ENCODE measurements at places on chromosomes 2 and 18.

GRCh38 chr2:158181171-158181570 lies 79.5 kb downstream of the UPP2 start:
- H3K4me1 ChIP-seq: peaks cover 2% of the 10 kb centered on the region
- DNase-seq: no peak
- H3K27ac ChIP-seq: no peak overlapping the region
- H3K4me3 ChIP-seq: no peak overlapping the region
- H3K36me3 ChIP-seq: no peaks in the 10 kb centered on the region
- H3K27me3 ChIP-seq: no peaks in the 10 kb centered on the region

DNA sequence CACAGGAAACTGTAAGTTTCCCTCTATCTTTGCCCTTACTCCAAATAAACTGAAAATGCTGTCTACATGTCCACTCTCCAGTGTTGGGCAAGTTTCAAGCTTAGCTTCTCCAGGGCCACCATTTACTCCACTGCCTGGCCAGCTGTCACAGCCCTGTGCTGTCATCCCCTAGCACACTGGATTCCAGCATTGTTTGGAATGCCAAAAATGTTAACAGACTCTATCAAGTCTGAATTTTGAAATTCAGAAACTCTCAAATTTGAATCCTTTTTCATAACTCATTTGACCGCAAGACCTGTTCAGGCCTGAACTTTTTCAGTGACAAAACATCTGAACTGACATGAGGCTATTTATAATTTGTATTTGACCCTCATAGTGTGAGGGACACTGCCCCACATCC lies 5.2 kb upstream of the ARHGAP28 start:
- no peak overlapping the region for H3K27ac ChIP-seq
- no peak for DNase-seq
- no peak overlapping the region for H3K4me3 ChIP-seq

- no peaks in the 10 kb centered on the region for H3K4me1 ChIP-seq
- H3K27me3 ChIP-seq: no peaks in the 10 kb centered on the region
- H3K4me3 ChIP-seq: no peak overlapping the region
- DNase-seq: no peak
- H3K27ac ChIP-seq: no peak overlapping the region
- no peaks in the 10 kb centered on the region for H3K36me3 ChIP-seq
These were observed 240.8 kb upstream of the RGPD4 start for GRCh38 chr2:107585851-107586250.

DNA sequence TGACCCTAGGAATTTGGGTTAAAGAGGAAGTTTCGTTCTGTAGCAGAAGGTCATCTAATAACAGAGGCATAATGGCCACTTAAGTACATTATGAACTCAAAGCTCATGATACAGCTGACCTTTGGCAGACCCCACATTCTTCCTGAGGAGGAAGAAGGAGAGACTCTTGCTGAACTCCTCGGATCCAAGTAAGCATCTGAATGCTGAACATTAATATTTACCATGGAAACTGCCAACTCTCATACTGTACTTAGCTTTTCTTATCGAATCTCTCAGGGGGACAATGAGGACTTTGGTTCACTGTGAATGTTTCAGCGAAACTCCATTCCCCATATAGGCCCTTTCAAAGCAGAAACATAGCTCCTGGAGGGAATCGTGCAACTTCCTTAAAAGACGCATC lies 781.4 kb upstream of the GYPC start:
- no peaks in the 10 kb centered on the region for H3K27me3 ChIP-seq
- no peak for DNase-seq
- H3K4me1 ChIP-seq: no peaks in the 10 kb centered on the region

GRCh38 chr2:141899740-141900139 lies 231.1 kb downstream of the LRP1B start:
- no peaks in the 10 kb centered on the region for H3K27me3 ChIP-seq
- DNase-seq: no peak
- no peak overlapping the region for H3K27ac ChIP-seq
- H3K4me1 ChIP-seq: no peaks in the 10 kb centered on the region

DNA sequence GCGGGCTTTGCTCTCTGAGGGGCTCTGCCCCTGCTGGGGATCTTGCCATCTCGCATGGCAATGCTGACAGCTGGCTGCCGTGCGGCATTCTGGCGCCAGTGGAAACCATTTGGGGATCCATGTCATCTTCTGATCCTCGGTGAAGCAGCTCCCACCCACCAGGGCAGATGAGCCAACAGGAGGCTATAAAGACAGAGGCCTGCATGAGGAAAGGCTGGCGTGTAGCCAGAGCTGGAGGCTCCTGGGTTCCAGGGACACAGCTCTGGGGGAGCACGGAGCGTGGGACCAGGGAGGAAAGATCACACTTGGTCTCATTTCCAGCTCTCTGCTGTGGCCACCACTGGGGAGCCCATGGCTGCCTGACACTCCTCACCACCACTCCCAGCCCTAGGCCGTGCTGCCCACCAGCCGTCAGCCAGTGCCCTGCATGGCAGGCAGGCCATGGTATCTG lies 145.8 kb downstream of the ZFP36L2 start:
- peaks cover 78% of the 10 kb centered on the region for H3K4me1 ChIP-seq
- H3K27ac ChIP-seq: no peak overlapping the region
- DNase-seq: no peak
- no peaks in the 10 kb centered on the region for H3K27me3 ChIP-seq
- H3K4me3 ChIP-seq: no peak overlapping the region

DNA sequence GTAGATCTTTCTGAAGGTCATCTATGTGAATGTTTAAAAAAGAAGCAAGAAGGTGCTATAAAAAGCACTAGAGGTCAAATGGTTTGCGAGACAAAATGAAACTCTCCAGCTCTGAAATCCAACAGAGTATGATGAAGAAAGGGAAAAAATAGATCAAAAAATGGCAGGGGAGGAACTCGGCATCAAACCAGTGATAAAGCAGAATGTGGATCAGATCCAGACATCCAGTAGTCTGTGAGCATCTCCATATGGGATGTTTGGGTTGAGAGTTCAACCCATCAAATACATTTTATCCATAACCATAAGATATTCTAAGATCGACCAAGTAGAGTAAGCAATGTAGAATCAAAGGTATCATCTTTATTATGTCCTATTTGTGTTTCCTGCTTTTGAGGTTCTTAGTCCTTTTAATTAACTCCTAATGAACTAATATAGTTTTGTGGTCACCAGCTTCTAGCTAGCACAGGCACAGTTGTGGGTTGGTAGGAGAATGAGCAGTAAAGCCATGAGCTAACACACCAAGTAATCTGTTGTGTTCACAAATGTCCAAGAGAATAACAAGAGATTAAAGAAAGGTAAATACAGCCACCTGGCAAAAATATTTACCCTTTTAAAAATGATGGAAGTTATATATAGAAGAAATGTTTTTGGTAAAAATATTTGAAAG lies 160.9 kb downstream of the NEDD4L start:
- no peaks in the 10 kb centered on the region for H3K4me1 ChIP-seq
- no peaks in the 10 kb centered on the region for H3K27me3 ChIP-seq
- DNase-seq: no peak
- H3K4me3 ChIP-seq: no peak overlapping the region

- H3K4me1 ChIP-seq: peaks cover 9% of the 10 kb centered on the region
- no peak overlapping the region for H3K27ac ChIP-seq
- H3K4me3 ChIP-seq: no peak overlapping the region
These were observed 83.8 kb downstream of the NPAS2 start for GRCh38 chr2:100903534-100904258.

DNA sequence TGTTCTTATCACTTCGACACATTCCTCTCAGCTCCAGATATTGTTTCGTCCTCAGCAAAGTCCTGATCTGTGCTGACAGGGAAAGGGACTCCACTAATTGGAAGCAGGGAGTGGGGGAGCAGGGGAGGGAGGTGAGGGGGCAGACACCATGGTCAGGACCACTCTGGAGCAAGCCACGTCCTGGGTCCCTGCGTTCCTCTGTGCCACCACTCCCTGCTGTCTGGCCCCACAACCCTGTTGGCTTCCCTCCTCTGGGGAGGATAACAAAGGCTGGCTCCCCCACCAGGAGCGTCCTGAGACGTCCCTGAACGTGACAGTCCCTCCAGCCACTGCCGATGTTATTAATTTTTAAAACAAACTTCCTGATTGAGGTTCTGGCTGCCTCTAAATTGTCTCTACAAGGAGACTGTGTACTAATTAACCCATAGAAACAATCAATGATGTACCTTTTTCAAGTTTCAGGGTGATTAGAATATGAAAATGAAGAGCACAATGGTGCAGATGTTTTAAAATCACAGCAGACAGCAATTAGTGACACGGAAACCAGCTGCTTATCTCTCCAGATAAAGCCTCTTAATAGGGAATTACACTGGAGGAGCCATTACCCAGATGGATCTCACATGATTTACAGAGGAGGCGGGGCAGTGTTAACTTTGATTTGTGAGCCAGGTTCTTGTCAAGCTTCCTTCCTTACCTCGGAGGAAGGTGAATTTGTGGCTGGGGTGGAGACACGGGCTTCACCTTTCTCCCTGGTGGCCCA lies 257.5 kb downstream of the SETBP1 start:
- peaks cover 3% of the 10 kb centered on the region for H3K4me1 ChIP-seq
- H3K4me3 ChIP-seq: no peak overlapping the region
- no peaks in the 10 kb centered on the region for H3K27me3 ChIP-seq
- H3K27ac ChIP-seq: no peak overlapping the region
- H3K36me3 ChIP-seq: no peaks in the 10 kb centered on the region
- DNase-seq: no peak

DNA sequence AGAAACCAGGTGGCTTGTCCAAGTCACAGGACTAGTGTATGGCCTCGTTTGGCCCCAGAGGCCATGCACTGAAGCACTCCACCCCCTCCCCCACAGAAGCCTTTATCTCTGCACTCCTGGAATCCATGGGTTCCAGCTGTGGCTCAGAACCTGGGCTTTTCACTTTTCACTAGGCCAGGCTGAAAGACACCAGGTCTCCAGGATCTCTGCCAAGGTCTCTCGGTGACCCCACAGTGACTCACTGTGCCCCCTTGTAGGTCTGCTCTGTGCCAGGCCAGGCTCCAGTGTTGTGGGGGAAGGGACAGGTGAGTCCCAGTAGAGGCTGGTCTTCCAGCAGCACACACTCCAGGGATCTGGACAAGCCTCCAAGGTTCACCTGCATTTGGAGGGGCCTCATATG lies 31.0 kb upstream of the GLI2 start:
- no peak overlapping the region for H3K4me3 ChIP-seq
- no peak overlapping the region for H3K27ac ChIP-seq
- no peaks in the 10 kb centered on the region for H3K36me3 ChIP-seq

- no peak overlapping the region for H3K4me3 ChIP-seq
- H3K36me3 ChIP-seq: no peaks in the 10 kb centered on the region
- DNase-seq: no peak
- no peaks in the 10 kb centered on the region for H3K27me3 ChIP-seq
- no peak overlapping the region for H3K27ac ChIP-seq
- no peaks in the 10 kb centered on the region for H3K4me1 ChIP-seq
These were observed 262.9 kb upstream of the MAP2 start for GRCh38 chr2:209160800-209161588.

- H3K4me1 ChIP-seq: peaks cover 28% of the 10 kb centered on the region
- no peak overlapping the region for H3K27ac ChIP-seq
- no peak for DNase-seq
- no peaks in the 10 kb centered on the region for H3K36me3 ChIP-seq
- no peaks in the 10 kb centered on the region for H3K27me3 ChIP-seq
These were observed 21.1 kb downstream of the BABAM2 start for GRCh38 chr2:27911458-27912210.

DNA sequence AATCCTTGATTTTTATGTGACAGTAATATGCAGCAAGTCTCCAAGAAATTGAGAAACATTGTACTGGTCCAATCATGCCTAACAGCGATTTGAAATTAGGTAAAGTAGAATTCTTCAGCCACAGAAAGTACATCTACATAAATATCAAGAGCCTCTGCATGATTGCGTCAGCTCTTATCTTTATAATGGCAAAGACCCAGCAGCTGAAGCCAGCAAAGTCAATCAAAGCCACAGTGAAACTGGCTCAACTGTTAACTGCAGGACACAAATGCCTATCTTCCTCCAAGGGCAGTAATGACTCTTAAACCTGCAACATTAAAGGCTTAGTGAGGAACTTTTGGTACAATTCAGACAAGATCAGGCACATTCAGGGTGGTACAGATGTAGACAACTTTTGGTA lies 102.5 kb downstream of the BARD1 start:
- no peak overlapping the region for H3K4me3 ChIP-seq
- no peak overlapping the region for H3K27ac ChIP-seq
- H3K36me3 ChIP-seq: no peaks in the 10 kb centered on the region
- DNase-seq: no peak
- no peaks in the 10 kb centered on the region for H3K4me1 ChIP-seq
- H3K27me3 ChIP-seq: no peaks in the 10 kb centered on the region

DNA sequence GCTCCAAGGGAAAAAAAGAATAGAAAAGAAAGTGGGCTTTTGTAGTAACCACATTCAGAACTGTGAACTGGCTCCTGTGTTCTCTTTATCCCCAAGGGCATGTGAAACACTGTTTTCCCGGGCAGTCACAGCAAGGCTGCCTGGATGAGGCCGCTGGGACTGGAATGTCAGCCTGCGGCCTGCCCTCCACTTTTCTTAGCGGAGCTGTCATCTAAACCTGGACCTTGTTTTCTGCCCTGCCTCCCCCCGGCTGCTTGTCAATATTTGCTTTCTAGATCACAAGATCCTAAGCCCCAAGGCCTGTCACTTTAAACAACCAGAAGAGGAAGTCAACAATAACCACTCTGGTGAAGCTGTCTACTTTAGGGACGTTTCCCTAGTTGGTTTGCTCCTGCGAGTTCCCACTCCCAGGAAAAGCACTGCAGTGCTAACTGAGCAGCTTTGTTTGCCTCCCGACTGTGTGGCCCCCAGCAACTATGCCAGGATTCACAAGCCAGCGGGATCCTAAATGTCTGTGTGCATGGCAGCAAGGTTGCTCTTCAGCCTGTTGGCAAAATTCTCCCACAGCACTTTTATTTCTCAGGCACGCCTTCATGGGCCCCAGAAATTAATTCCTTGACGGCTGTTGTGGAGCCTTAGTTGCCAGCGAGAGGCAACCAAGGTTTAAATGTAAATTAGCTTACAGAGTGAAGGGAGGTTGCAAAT lies 30.6 kb downstream of the SOWAHC start:
- no peaks in the 10 kb centered on the region for H3K36me3 ChIP-seq
- H3K4me3 ChIP-seq: no peak overlapping the region
- DNase-seq: no peak
- H3K4me1 ChIP-seq: peaks cover 31% of the 10 kb centered on the region
- H3K27me3 ChIP-seq: no peaks in the 10 kb centered on the region

- DNase-seq: no peak
- H3K4me1 ChIP-seq: peaks cover 7% of the 10 kb centered on the region
- no peaks in the 10 kb centered on the region for H3K27me3 ChIP-seq
- H3K27ac ChIP-seq: no peak overlapping the region
These were observed 133.5 kb downstream of the CERS6 start for GRCh38 chr2:168589236-168590211.
